Vagina (tissue), 2 donors: ENCODE measurements at places on chromosomes 5 and 9. TPM values are rescaled to one million over a fixed set of nuclear protein-coding genes. Genes with fewer than 3 reads are reported as not detected.

GRCh38 chr5:130541617-130542221, 623.3 kb downstream of the HINT1 start:
- DNase-seq = no peak

DNA sequence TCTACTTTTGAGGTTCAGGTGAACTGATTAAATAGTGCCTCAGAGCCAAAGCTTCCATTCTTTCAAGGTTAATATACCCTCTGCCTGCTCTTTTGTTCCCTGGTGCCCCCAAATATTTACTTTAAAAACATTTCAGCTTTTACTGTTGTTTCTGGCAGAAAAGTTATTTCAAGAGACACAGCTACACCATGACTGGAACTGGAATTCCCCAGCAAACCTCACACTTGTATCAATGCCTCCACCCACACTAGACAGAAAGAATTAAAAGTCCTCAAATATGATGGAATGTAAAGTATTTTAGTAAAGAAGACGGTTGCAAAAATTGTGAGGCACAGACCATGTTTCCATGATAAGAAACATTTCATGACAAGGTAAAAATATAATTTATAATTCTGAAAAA, 720.2 kb upstream of the TYRP1 start:
- no peak for DNase-seq

DNA sequence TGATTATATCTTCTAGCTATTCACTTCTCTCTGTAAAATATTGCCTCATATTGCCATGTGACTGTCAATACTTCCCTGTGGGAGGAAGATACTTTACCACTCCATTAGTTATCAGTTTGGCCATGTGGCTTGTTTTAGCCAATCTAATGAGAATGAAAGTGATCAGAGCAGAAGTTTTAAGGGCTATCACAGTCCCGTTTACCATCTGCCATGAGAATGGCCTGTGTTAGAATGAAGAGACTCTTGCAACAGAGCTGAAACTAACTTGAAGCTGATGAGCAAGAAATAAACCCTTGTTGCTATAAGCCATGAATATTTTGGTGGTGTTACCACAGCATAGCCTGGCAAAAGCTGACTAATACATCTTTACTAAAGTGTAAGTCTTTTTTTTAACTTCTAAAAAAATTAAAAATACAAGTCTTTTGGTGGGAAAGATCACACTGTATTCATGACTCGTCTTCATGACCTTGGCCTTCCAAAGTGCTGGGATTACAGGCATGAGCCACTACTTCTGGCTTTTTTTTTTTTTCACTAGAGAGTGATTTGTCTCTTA, 68.0 kb upstream of the CTNNA1 start:
- DNase-seq = no peak

The PDGFRB gene
- total RNA-seq = 173 TPM

The OGN gene
- total RNA-seq = 11.5 TPM

GRCh38 chr5:142969624-142970439, 199.7 kb downstream of the ARHGAP26 start:
- DNase-seq = no peak
